ENCODE measurements at places on chromosomes 12 and 14.

DNA sequence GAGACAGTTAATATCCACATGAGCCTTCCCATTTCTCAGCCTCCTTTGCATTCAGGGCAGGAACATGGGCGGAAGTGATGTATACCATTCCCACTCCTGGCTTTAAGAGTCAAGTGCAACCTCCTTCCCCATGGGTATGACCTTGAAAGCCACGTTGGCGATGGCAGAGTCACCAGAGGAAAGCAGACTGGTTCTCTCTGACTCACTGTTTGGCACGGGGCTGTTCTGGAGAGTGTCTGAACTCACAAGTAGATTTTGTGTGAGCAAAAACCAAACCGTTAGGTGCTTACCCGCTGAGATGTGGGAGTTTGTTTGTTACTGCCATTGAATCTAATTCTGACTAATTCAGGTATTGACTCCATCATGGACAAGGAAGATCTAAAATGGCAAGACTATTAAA, 36.7 kb upstream of the PZP start:
- DNase-seq: no peak

- no peak for DNase-seq
These were observed 242.3 kb downstream of the CCER1 start for GRCh38 chr12:90712671-90713070.

DNA sequence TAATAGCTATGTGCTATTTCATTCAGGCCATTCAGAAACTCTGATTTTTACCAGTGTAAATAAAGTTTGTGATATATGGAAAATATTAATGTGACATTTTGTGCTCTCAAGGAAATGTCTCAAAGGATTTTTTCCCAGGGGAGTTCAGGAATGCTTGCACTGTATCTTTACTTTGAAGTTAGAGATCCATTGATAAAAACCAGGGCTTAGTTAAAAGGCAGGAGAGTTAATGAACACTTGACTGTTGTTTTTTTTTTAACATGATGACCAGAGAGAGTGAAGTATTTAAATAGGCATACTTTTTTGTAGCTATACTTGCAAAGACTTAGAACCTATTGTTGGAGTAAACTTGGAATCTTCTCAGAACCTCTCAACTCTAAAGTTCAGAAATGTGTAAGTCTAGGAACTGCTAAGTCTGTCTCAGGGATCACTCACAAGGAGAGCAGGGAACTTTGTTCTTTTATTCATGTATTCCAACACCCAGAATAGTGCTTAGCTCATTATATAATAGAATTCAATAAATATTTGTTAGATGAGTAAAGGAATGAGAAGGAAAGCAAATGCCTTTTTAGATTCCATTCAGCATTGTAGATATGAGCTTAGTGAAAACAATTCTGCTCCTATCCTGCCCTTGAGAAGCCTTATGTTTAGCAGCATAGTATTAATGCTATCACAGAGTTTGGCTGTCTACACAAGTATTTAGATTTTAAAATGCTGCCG, 117.5 kb downstream of the DAAM1 start:
- no peak for DNase-seq

DNA sequence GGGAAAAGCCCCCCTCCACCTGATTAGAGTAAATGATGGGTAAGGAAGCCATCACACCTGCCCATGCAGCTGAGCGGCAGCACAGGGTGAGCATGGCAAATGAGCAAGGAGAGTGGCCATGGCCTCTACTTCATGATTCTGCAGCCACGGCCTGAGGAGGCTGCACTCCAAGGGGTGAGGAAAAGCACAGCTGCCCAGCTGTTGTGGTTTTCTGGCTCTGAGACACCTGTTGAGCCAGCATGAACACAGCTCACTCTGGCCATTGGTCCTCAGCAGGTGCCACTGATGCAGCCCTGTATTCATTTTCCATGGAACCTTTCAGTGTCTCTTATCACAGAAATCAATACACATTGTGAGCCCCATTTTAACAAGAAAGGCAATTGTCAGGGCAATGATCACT, 707.2 kb downstream of the AACS start:
- DNase-seq: no peak

DNA sequence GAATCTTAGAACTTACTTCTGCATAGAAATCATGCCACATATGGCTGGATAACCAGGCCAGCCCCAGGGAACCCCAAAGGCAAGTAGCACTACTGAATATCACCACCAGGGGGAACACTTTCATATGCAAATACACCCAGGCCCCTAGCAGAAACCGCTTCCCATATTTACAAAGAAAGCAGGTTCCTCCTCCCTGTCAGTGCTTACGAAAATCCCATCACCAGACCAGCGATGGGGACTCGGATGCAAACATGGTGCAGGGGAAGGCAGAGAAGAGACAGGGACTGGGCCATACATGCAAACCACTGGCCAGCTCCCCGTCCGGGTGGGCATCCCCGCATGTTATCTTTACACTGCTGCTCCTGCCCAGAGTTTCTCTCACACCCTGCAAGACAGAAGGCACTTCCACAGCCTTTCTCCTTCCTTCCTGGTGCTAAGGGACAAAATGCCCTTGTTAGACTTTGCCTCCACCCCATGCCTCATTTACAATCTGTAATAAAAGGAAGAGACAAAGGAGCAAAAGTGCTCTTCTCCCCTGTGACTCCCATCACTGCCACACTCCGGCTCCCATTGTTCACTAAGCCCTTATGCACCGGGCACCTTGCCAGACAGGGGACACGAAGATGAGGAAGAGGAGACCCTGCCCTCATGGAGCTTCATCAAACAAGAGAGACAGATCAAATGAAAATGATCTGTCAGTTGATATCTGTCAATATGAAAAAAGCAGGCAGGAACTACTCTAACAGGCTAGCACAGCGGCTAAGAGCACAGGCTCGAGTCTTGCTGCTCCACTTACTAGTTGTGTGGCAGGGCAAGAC, 62.3 kb downstream of the PTPN21 start:
- DNase-seq: peak; percentile 78

GRCh38 chr14:31261859-31262731, 54.5 kb upstream of the HECTD1 start:
- DNase-seq: peak; percentile 48

- DNase-seq: no peak
These were observed 156.2 kb downstream of the CAND1 start for GRCh38 chr12:67425394-67425793.

DNA sequence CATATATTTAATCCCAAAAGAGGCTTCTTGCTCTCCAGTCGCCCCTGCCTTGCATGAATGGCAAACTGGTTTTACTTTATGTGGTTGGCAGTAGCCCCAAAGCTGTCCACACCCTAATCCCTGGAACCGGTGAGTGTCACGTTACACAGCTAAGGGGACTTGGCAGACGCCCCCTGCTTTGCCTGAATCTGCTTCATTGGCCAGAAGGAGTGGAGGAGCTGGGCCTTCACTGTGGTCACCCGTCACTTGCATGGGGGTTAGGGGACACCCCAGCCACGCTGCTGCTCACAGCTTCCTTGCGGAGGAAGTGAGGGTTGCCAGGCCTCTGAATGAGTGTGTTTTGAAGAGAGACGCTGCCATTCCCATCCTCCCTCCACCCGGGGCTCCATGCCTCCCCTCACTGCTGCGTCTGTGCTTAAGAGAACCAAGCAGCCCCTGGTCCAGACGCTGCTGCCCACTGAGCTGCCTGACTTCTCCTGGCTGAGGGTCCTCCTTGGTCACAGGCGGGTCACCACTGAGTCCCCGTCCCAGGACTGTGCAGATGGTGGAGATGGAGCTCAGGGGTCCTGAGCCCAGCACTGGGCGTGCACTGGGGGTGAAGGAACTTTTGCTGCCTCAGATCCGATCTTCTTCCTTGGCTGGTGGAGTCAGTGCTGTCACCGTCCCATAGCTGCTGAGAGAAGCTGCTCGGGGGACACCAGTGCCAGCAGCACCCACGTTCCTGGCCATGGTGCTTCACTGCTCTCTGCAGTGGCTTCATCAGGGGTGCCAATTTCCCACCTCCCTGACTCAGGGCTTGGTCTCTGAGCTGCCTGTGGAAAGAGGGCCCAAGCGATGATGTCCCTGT, 39.8 kb downstream of the GALNT9 start:
- DNase-seq: peak; percentile 76

DNA sequence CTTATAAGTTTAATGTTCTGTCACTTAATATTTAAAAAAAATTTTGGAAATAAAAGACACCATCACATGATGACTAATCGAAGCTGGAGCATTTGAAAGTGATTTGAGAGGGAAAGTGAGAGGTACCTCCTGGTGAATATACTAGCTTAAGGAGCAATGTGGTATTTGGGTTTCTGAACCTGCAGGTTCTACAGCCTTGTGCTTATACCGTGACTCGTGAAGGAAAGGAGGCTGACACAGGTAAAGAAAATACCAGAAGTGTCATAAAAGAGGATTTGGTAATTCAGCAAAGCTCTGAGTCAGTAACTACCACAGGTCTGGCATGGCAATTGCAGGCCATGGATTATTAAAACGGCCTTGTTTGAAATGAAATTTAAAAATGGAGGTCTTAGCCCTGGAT, 151.0 kb downstream of the SLC38A4 start:
- no peak for DNase-seq

DNA sequence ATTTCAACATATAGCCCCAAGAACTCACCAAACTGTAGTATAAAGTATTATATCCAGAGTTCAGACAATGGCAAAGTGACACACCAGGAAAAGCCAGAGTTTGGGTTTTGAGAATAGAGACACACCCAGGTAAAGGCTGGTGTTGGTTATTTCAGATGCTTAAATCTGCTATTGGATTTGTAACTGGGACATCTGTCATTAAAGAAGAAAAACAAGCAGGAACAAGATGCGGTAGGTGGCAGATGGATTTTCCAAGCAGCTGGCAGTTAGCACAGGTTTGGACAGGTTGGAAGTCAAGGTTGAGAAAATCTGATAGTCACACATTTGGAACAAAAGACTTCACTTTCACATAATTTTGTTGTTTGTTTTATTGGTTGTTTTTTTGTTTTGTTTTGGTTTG, 14.4 kb upstream of the CDK17 start:
- DNase-seq: no peak

- DNase-seq: no peak
These were observed 37.5 kb upstream of the COL2A1 start for GRCh38 chr12:48041591-48042423.

DNA sequence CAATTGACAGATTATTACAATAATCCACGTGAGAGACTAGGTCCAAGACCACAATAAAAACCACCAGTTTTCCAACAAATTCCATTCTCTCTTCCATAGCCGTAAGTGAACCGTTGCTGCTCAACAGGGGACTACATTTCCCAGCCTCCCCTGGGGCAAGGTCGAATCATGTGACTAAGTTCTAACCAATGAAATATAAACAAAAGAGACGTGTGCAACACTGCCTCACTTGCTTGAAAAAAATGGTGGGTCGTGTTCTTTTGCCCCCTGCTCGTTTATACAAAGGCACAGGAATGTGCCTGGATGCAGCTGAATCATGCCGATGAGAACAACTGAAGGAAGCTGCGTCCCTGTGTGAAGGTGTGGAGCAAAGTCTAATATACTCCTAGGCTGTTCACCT, 51.1 kb downstream of the HSPB8 start:
- peak; percentile 85 for DNase-seq

- no peak for DNase-seq
These were observed 404.4 kb downstream of the FLRT2 start for GRCh38 chr14:85934123-85934885.

- DNase-seq: no peak
These were observed 20.0 kb downstream of the CIT start for GRCh38 chr12:119857041-119857591.

GRCh38 chr12:26661399-26661798, 171.6 kb downstream of the ITPR2 start:
- DNase-seq: no peak

DNA sequence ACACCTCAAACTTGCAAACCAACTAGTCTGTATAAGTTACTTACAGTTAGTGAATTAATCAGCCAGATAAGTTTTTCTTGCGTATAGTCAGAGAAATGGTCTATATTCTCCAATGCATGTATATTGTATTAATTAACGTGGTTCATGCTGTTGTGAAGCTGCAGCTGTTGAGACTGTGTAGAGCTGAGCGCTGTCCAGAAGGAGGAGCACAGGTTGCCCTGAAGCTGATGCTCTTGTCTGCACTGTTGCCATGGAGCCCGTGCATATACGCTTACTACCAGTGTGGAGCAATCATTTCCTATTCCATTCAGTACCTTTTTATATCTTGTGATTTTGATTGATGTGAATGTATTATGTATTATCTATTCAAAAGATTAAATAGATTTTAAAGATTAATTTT, 74.3 kb upstream of the ARID2 start:
- no peak for DNase-seq

DNA sequence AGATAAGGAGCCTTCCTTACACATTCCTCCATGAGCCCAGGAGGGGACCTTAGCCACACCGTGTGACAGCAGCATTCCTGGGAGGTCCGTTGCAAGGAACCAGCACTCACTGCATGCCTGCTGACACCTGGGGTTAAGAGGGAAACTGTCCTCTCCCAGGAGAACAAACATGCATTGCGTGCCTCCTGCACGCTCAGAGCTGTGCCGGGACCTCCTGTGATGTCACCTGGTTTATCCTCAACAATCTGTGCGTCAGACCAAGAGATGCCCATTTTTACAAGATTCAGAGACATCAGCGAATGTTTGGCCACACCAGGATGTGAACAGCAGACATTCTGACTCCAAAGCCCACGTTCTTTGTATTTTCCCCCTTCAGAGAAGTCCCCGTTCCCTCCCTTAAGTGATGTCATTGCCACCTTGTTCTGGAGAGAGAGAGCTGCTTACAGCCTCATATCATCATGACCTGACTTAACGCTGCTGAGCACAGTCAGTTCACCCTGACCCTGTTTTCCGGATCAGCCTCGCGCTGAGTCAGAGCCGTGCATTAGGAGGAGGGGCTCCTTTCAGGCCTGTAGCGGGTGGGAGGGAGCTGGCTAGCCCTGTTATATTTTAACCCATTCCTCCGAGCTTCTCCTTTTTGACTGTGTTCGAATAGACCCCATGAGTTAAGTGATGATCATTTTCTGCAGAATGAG, 36.2 kb downstream of the TMEM120B start:
- no peak for DNase-seq

- no peak for DNase-seq
These were observed 11.2 kb upstream of the MAGOHB start for GRCh38 chr12:10624605-10625004.

GRCh38 chr14:60977847-60978246, 3.0 kb downstream of the TRMT5 start:
- no peak for DNase-seq

DNA sequence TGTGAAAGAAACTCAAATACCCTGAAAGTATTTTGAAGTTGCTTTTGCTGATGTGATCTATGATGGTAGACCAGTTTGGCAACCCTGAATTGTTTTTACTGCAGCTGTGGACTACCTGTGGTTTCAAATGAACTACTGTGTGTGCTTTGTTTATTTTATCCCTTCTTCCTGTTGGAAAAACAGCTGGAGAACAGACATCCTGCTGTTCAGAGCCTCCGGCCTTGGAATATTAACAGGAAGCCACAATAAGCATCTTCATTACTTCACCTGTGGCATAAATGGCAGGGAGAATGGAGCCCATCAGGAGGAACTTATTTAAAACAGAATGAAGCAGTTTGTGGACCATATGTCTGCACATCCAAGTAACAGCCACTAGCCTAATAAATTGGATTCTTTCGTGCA, 104.8 kb downstream of the DUSP6 start:
- DNase-seq: no peak
